NCI-H2081 treated with DMSO at 0.1 percent for 48 hours (cell line): ENCODE measurements at places on chromosomes 2 and 18.

- DNase-seq, result no peak
Observed at GRCh38 chr2:161146209-161146775, 13.9 kb upstream of the TANK start.

DNA sequence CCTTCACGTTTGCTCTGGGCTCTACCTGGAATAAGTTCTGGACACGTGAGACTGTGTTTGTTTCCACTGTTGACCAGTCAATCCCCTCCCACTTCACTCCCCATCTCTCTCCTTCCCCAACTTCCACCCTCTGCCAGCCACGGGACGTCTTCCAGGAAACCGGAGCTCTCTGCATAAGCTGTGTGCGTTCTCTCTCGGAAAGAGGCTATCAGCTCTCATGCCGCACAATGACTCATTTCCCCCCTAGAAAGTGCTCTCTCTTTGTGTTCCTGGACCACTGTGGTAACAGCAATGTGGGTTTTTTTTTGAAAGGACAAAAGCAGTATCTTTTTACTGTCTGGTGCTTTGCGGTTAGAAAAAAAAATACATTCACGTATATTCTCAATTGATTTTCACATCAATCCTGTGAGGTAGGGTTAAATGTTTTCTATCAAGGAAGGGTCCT, 10.2 kb downstream of the PROKR1 start:
- no peak for DNase-seq

DNA sequence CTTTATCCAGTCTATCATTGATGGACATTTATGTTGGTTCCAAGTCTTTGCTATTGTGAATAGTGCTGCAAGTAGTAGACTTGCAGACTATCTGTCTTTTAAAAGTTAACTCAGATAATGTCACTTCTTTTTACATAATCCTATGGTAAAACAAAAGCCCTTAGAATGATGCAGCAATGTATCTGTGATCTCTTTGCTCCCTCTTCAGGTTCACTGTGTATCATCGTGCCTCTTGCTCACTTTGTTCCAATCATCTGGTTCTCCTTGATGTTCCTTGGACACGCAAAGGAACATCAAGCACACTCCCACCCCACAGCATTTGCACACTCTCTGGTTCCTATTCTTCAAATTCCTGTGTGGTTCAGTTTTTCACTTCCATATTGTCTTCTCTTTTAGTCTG, 472.5 kb upstream of the ZNF804A start:
- no peak for DNase-seq

- no peak for DNase-seq
Observed at GRCh38 chr2:139911160-139911559, 1131.0 kb upstream of the NXPH2 start.

DNA sequence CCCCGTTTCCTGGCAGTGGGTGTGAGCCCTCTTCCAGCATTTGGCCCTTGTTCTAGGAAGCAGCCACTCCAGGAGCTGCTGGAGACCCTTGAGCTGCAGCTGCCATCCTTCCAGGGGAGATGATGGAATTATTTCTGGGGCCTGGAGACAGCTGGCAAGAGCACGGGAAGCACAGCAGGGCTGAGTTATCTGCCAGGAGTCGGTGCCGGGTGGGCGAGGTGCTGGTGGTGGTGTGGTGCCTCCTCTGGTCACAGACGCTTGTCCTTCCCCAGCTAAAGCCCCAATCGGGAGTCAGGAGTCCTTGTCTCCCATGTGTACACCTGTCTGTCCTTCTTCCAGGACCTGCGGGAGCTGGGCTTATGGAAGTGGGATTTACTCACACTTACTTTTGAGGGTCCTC, 36.0 kb downstream of the DPYSL5 start:
- no peak for DNase-seq

DNA sequence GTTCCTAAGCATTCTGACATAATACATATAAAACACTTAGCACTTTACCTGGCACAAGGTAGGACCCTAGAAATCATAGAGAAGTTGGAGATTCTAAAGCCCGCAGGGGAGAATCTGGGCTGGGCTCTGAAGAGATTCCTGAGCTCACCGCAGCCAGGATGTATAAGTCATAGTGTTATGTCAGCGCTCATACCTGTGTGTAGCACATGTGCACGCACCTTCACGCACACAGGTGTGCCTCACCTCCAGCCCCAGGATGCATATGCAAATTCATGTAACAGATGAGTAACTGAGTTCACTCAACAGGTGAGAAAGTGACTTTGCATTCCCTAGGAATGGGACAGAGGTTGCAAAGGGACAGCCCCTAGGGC, 7.9 kb upstream of the SDC1 start:
- DNase-seq, result no peak
